ENCODE measurements at places on chromosomes 2 and 18. TPM values are rescaled to one million over a fixed set of nuclear protein-coding genes. Genes with fewer than 3 reads are reported as not detected.

- DNase-seq: no peak
Observed at GRCh38 chr2:191738667-191739066, 60.7 kb downstream of the NABP1 start.

DNA sequence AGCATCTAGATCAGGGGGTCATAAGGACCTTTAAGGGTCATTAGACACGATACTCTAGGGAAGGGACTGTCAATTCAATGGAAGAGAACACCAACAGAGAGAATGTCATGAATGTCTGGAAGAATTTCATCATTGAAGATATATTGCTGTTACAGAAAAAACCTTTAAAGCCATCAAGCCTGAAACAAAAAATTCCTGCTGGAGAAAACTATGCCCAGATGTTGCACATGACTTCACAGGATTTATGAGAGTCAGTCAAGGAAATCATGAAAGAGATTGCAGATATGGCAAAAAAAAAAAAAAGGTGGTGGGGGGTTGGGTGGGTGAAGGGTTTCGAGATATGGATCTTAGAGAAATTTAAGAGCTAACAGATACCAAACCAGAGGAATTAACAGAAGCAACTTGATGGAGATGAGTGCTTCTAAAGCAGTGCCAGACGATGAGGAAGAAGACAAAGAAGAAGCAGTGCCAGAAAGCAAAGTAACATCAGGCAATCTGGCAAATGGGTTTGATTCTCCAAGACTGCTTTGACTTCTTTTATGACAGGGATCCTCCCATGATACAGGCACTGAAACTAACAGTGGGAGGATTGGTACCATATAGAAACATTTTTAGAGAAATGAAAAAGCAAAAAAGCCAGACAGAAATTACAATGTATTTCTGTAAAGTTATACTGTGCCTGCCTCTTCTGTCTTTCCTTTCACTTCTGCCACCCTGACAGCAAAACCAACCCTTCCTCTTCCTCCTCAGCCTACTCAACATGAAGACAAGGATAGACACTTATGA, 28.5 kb downstream of the MAP4K3 start:
- DNase-seq: no peak

DNA sequence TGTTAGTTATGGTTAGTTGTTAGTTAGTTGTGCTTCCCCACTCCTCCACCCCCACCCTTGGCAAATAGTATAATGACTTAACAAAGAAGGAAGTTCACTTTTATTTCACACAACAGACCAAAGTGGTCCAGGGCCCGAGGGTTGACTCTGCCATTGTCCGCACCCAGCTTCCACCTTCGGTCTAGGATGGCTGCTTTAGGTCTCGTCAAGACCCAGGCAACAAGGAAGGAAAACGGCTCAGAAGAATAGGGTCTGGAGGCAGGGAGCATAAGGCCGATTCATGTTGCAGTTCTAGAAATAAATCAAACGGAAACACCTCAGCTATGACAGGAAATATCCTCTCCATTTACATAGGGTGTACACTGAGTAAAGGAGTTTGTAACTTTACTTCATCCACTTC, 206.0 kb upstream of the CXCR4 start:
- no peak for DNase-seq

DNA sequence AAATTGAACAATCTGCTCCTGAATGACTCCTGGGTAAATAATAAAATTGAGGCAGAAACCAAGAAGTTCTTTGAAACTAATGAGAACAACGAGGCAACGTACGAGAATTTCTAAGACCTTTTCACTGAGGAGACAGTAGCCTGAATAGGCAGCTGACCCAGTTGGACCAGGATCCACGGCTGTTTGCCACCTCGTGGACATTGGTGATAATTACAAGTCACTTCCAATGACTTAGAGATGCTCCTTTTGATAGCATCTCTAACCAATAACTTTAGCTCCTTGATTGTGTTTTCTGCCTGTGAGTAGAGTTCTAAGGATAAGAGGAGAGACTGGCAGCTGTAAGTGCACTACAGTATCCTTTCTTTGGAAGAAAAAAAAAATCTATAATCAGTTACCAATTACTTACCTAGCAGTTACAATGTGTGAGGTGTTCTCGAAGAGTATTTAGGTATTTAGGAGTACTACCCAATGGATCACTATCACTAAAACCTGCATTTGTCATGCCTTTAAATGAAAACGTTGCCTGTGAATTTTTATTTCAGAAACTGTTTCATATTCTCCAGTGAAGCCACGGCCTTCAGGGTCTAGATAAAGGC, 31.3 kb upstream of the CNTNAP5 start:
- no peak for DNase-seq

DNA sequence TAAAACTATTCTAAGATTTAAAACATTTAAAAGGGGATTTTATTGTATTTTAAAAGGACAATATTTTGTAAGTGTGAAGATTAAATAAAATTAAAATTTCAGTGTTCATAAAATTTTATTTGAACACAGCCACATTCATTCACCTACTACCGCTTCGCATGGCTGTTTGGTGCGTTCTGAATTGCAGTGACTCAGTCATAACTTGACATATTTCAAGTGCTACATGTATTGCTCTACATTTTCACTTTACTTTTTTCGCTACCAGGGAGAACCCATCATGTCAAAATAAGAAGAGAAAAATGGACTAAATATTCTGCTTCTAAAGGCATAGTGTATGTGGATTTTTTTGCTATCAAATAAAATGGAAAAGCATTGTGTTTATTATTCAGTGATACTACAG, 8.7 kb downstream of the PTH2R start:
- no peak for DNase-seq

DNA sequence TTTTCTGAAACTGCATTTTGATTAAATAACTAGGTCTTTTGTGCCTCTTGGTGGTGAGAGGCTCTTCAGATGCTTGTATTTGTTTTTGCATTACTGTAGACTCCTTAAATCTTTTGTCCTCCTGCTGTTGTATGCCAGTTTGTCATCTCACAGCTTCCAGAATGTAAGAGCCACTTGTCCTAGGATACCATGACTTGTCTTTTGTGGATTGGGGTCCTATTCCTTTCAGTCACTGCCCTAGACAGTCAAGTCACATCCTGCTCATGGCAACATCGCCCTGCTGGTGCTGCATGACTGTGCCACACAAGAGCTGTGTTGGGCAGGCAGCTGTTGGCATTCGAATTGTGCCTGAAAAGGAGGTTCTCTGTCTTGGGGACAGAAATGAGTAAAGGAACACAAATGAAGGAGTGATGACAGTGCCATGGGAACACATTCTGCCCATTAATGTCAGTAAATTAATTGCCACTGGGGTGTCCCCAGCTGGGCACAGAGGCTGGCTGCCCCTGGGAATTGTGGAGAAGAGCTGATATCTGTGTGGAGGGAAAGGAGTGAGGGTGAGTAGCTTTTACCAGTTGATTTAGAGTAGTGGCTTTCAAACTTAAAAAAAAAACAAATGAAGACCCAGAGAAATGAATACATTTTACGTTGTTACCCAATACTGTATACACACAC, 140.3 kb downstream of the ARL6IP6 start:
- no peak for DNase-seq

DNA sequence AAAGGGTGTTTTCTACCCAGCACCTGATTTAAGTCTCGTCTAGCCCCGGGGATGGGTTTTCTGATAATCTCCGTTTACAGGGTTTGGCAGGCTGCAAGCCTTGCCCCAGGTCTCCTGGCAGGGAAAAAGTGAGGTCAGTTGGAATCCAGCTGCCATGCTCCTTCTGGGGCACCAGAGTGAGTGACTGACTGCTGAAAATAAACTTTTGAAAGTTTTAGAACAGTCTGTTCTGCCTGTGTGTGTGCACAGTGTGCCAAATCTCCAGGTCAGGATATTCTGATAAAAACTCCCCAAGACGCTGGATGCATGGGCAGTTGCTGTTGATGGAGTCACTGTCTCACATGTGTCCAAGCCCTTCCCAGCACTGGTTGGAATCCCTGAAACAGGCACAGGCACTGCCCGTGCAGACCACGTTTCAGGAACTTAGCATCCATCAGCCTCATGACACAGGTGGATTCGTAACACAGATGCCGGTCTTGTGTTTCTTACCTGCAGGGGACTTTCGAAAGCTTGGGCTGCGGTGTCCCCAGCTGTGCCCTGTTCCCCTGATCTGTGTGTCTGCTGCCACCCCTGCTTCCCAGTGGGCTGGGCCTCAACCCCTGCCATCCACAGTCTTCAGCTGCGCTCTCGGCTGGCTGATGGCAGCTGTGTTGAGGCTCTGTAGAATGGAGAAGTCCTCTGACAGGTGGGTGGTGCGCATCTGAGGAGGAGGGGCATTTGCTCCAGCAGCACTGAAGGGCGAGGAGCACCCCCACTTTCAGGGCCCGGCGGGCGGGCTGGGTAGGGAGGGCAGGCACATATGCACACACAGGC, 65.0 kb downstream of the SH3RF3 start:
- DNase-seq: peak; percentile 37

GRCh38 chr2:145033438-145033837, 513.5 kb upstream of the ZEB2 start:
- no peak for DNase-seq

DNA sequence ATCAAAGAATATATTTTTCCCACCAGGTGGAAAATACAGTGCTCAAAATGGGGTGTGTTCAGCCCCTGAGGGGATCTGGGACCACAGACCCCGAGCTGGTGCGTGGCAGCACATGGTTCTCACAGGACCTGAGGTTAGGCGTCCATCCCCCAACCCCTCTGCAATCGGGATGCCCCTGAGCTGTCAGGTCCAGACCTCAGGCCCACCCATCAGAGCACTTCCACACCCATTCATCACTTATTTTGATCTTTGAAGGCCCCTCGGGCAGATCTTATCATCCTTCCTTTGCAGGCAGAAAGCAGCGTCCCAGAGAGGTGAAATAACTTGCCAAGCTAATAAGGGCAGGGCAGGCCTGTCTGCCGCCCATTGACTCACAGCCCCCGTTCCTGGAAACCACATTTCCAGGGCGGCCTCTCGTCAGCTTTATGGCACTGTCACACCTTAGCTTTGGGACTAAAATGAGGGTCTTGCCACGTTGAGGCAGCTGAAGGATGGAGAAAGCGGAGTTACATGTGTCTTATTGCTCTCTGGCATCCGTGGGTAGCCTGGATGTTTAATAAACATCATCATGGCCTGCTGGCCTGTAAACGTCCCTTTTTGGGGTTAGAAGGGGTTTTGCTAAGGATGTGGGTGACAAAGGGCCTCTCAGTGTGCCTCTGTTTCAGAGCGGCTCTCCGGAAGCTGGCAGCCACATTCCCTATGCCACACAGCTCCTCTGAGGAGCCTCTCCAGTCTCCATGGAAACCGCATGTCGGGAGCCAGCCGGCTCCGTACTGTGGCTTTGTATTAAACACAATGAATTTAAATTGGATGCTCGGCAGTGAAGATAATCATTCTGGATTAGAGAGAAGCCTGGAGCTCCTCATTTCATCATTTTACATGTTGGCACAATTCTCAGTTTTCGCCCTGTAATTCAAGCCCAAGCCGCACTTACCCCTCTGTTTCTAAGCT, 58.3 kb upstream of the MAPRE3 start:
- no peak for DNase-seq

SERPINB11 gene
- total RNA-seq: not detected

FAM210A gene
- total RNA-seq: 10.5 TPM

ZEB2 gene
- total RNA-seq: 35.9 TPM

RTTN gene
- 6.8 TPM for total RNA-seq

MFSD2B gene
- not detected for total RNA-seq
